ENCODE measurements at places on chromosomes 2 and 18.
A peak's percentile ranks its signal among the peaks of the same experiment; 100 is the strongest.

- peak; percentile 20 for DNase-seq
Measured at GRCh38 chr2:156589381-156590079, 153.4 kb downstream of the GPD2 start.

DNA sequence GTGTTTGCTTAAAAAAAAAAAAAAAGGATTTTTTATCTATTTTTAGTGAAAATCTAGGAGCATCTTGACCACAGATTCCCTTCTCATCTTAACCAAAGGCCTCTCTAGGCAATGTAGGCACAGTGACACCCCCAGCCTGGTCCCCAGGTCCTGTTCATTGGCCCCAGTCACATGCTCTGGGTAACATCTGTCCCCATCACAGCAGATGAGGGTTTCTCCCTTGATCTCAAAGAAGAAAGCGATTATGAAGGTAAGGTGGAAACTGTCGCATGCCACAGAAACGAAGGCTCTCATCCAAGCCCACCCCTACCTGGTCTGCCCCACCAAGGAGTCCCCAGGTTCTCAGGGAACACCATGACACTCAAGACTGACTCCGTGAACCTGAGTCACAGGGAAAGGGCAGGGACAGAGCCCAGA lies 4.7 kb downstream of the HS6ST1 start:
- DNase-seq: no peak

- DNase-seq: no peak
Measured at GRCh38 chr18:48562075-48562474, 23.2 kb downstream of the CTIF start.

- DNase-seq: no peak
Measured at GRCh38 chr2:137202318-137202717, 437.0 kb downstream of the THSD7B start.

DNA sequence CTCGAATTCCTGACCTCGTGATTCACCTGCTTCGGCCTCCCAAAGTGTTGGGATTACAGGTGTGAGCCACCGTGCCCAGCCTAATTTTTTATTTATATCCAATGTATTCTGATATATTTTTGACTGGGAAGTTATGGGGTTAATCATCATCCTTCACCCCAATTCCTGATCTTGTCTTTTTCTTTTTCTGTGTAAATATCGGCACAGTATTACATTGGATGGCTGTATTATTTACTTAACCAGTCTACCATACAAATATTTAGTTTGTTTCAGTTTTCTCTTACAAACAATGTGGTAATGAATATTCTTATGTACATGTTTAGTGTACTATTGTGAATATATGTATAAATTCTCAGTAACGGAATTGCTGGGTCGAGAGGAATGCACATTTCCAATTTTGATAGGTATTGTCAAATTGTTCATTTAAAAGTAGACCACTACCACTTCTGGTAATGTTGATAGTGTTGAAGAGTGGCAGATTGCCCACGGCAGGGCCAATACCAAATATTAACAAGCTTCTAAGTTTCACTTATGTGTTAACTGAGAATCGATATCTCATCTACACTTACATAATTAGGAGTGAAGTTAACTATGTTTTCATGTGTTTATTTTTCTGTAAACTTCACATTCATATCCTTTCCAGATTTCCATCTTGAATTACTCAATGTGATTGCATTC lies 196.7 kb downstream of the ALPK2 start:
- DNase-seq: no peak

DNA sequence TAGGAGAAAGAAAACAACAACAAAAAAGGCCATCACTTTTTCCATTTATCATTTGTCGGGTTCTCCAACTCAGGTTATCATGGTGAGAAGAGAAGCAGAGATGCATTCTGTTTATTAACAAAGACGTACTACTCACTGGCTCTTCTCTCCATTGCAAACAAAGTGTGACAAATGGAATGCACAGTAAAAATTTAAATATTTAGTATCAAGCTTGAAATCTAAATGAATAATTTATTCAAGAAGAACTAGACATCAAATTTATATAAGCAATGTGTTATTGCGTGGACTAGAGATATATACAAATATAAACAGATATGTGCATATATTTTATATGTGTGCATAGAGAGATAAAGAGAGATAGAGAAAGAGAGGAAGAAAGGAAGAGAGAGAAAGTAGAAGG lies 236.5 kb downstream of the DSEL start:
- DNase-seq: no peak

DNA sequence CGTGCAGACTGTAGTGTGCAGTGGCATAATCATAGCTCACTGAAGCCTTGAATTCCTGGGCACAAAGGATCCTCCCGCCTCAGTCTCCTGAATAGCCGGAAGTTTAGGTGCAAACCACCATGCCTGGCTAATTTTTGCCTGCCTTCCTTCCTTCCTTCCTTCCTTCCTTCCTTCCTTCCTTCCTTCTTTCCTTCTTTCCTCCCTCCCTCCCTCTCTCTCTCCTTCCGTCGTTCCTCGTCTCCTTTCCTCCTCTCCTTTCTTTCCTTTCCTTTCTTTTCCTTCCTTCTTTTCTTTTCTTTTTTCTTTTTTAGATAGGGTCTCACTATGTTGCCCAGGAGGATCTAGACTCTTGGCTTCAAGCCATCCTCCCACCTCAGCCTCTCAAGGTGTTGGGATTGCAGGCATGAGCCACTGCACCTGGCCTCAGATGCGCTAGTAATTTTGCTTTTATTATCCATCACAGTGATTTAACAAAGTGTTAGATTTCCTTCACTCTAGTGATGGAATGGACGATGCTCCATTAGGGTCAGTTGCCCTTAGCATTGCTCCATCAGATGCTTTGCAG lies 6.6 kb upstream of the ANKRD29 start:
- DNase-seq: no peak

- DNase-seq: no peak
Measured at GRCh38 chr2:102051692-102052277, 60.0 kb downstream of the IL1R2 start.

DNA sequence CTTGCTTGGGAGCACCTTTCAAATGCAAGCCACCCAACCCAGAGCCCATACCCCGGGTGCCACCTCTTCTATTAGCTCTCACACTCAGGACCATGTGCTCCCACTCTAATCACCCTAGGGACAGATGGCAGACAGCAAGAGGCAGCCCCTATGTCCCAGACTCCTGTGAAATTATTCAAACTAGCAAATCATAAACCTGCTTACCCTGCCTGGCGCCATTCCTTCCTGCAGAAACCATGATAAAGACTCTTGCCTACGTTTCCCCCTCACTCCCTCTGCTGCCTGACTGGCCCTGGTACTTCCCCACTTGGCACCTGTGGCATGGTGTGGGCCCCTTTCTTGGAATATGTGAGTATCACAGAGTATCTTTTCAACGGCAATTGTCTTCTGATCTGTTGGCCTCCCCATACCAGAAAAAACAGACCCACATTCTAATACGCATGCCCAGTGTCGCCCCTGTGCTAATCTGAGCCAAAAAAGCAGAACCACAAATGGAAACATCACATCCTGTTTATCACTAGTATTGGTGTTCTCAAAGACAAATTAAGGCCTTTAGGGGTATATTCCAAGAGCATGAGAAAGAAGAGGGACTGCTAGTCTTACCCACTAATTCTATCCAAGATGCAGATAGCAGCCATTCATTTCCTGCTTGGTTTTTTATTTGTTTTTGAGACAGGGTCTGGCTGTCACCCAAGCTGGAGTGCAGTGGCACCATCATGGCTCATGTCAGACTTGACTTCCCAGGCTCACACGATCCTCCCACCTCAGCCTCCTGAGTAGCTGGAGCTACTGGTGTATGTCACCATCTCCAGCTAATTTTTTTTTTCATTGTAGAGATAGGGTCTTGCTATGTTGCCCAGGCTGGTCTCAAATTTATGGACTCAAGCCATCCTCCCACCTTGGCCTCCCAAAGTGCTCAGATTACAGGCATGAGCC lies 44.1 kb upstream of the TTC39C start:
- no peak for DNase-seq

DNA sequence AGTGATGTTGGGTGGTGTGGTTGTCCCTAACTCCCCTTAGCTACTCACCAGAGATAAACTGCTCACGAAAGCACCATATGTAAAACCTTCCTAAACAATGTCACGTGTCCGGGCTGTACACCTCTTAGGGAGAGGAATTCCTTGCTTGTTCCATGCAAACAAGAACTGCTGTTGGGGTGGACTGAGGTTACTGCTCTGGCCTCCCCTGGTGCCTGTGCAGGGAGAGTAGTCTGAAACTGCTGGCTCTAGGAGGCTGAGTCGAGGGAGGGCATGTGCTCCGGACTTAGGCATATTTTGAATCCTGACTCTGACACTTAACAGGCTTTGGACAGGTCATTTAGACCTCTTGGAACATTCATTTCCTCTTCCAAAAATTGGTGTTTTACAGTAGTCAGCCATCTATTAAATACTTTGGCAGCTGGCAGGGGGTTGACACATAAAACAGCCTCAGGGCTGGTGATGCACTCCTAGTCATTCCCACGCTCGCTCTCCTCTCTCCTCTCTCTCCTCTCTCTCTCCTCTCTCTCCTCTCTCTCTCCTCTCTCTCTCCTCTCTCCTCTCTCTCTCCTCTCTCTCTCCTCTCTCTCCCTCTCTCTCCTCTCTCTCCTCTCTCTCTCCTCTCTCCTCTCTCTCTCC lies 10.6 kb downstream of the THNSL2 start:
- no peak for DNase-seq

- no peak for DNase-seq
Measured at GRCh38 chr2:151862700-151863099, 34.5 kb upstream of the ARL5A start.

DNA sequence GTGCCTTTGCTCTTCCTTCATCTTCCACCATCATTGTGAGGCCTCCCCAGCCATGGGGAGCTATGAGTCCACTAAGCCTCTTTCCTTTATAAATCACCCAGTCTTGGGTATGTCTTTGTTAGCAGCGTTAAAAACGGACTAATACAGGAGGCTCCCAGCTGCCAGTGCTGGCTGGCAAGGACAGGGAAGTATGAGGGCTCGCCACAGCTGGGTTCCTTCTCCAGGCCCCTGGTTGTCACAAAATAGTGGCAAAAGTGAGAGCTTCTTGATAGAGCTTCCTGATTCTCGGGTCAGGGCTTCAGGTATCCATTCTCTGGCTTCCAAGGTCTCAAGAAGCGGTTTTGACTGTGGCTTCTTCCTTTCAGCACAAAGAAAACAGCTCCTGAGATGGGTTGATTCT lies 85.0 kb downstream of the ZNF516 start:
- no peak for DNase-seq

- DNase-seq: no peak
Measured at GRCh38 chr2:29006092-29006979, 25.2 kb downstream of the TOGARAM2 start.

DNA sequence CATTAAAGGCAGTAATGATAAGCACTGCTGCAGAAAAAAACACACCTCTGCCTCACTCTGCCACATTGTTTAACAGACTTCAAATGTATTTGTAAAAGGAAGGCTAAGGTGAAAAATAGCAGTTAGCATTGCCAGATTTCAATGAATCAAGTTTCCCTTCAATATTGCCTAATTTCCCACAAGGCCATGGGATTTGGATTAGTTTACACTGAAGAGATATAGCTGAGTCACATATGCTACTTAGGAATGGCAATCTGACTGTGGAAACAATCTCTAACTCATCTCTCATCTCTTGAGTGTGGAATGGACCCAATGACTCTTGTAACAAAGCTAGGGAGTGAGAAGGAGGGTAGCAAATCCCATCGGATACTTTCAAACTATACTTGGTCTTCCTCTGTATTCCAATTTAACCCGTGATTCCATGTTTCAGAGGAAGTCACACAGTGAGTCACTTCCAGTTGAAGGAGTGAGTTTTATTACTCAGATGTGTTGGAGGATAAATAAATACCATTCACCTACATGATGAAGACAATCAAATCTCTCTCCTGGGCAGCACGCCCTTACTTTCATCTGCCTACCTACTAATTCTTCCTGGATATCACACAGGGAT lies 5.1 kb downstream of the B4GALT6 start:
- no peak for DNase-seq

GRCh38 chr18:74715865-74716712 lies 118.4 kb downstream of the ZNF407 start:
- DNase-seq: no peak

DNA sequence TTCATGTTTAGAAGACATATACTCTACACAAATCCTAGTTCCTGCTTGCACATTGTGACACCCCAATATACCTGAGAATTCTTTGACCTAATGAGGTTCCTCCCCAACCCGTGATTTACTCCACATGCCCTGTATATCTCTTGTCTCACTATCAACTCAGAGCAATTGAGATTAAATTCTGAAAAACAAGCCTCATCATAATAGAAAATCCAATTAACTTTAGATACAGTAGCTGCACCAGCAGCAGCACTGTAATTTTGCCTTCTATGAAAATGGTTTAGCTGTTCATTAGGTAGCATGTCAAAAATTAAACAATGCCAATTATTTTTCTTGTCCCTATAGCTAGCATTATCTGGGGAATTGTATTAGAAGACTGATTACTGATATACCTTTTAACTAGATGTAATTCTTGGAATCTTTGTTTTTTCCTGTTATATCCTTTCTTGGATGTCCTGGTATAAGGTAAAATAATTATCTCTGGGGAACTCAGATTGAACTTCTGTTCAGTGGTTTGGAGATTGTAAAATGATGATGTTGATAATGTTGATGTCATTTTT lies 218.9 kb upstream of the TANK start:
- no peak for DNase-seq

- DNase-seq: no peak
Measured at GRCh38 chr2:85886590-85886989, 2.2 kb downstream of the ST3GAL5 start.

DNA sequence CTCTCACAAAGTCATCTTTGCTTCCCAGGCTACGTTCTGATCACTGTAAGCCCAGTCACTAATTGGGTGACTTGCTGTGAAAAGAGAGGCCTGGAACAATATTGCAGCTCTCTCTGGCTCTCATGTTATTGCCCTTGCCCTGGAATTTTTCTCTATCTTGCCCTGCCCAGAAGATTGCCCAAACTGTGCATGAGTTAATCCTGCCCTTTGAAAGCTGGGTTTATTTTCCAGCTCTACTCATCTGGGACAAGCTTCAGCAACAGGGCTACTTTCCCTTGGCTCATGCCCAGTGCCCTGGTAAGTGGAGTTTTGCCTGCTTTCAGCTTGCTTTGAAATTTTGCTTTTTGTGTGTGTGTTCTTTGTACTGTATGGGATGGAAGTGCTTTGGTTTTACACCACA lies 6.9 kb upstream of the EHBP1 start:
- DNase-seq: no peak

DNA sequence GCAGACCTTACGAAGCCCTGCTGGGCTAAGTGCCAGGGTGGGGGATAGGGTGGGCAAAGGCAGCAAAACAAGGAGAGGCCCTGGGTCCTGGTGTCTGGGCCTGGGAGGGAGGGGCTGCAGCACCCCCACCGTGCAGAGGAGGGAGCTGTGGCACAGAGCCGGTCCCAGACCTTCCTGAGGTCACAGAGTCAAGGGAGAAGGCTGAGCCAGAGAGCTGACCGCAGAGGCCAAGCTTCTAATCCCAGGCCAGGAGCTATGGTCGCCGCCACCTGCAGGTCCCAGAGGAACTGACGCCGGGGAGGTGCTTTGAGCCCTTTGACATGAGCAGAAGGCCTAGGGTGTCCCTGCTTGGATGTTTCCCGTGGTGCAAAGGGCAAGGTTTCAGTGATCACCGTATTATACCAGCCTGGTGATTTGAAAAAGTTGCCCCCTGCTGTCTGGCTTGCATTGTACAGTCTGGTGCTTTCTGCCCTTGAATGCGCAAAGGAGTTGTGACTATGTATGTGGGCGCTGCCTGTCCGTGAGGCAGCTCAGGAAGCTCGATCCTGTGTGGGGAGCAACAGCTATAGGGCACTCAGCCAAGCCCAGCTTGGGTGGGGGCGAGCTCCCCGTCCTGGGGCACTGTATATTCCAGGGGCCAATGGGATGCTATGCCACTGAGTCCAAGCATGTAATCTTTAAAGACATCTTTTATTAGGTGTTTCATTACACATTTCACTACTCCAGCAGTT lies 44.3 kb downstream of the EDAR start:
- no peak for DNase-seq

GRCh38 chr18:39235118-39235719 lies 1669.6 kb upstream of the CELF4 start:
- no peak for DNase-seq

Data from urinary bladder (tissue), 4 donors.